ENCODE measurements at places on chromosomes 7 and 10.
A peak's percentile ranks its signal among the peaks of the same experiment; 100 is the strongest.

DNA sequence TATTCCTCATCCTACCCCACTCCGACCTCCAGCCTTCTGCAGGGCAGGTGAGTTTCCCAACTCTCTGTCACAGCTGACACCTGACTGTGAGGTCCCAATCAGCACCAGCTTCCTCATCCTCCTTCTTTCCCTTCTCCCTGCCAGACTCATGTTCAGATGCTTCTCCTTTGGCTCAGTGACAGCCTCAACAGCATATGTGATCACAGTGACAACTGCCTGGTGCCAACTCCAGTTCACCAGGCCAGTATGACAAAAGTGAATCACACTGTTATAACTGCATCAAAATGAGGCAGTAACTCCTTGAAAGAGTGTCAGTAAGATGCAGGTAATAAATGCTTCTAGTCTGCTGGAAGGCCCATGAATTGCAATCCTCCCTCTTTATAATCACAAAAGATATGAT is 46.8 kb upstream of the NFE2L3 start:
- no peak for DNase-seq

DNA sequence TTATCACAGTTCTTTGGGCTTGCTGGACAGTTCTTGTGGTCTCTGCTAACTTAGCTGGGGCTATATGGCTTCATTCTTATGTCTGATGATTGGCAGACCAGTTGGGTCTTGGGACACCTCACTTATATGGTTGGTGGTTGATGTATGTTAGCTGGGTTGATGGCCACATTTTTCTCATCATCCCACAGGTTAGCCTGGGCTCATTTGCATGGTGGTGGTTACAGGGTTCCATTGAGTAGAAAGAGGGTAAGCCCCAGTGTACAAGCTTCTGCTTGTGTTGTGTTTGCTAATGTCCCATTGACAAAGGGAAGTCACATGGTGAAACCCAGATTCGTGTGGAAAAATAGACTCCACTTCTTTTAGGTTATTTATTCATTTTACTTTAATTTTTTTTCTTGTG is 40.6 kb downstream of the TMEM60 start:
- no peak for DNase-seq

GRCh38 chr10:104317726-104318299 is 20.5 kb downstream of the ITPRIP start:
- DNase-seq: no peak

DNA sequence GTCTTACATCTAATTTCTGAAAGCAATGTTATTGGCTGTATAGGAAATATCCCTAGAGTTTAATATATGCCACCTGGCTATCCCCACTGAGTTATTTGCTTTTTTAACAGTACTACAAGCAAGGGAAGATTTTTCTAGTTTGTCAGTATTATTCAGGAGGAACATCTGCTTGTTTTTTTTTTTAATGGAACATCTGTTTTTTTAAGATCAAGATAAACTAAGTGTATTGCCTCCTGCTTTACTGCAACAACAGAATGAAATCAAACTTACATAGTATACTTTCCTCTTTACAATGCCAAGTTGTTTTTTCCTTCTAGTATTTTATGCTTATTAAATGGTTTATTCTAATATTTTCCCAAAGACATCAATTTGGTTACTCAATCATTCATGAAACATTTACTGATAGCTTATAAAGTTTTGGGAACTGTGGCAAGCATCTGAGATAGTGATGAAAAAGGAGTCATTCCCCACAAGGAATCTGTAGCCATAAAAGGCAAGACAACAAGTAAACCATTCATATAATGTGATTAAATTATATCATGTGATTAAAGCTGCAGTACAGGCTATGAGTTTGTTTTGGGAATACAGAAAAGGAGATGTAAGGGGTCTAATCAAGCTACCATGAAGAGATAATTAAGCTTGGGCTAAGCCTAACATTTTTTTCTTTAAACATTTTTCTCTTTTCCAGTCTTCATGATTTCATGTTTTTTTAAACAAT is 17.4 kb downstream of the MTPN start:
- no peak for DNase-seq

DNA sequence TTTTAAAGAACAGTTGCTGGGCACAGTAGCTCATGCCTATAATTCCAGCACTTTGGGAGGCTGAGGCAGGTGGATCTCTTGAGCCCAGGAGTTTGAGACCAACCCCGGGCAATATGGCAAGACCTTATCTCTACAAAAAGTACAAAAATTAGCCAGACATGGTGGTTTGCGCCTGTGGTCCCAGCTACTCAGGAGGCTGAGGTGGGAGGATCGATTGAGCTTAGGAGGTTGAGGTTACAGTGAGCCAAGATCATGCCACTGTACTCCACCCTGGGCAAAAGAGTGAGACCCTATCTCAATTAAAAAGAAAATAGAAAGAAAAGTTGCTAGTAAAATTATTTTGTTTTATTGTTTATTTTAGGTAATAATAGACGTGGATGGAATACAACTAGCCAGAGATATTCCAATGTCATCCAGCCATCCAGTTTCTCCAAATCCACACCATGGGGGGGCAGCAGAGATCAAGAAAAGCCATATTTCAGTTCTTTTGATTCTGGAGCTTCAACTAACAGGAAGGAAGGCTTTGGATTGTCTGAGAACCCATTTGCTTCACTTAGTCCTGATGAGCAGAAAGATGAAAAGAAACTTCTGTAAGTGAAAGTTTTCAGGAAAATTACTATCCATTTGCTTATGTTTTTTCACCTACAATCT is 3.0 kb downstream of the NUP42 start:
- DNase-seq: no peak

DNA sequence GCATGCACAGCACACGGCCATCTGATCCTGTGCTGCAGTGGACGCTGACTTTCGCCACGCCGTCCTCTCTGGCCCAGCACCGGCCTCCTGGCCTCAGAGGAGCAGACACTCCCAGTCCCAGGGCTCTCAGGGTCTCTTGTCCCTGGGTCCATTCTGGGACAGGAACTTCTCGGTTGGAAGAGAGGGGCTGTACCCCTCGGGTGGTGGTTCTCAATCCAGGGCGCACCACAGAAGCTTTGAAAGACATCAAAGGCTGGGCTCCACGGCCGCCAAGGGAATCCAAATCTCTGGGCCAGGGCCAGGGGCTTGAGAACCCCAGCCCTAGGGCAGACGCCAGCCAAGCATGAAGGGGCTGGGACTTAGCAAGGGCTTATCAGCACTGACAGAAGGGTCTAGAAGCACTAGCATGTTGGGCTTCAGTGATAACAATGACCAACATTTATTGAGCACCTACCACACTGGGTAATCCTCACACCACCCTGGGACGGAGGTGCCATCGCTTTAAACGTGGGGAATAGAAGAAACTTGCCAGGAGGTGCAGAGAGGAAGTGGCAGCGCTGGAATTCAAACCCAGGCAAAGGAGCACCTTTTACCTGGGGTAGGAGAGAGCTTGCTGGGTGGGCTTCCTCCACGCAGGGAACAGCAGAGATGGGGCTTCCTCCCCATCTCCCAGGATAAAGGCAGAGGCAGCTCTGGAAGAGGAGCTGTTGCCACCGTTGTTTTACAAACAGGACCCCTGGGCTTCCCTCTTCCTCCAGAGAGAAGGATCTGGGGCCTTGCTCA is 1.8 kb upstream of the PYROXD2 start:
- DNase-seq: no peak

- DNase-seq: peak; percentile 49
These were observed 734 bp downstream of the PTPN12 start for GRCh38 chr7:77537778-77538280.

DNA sequence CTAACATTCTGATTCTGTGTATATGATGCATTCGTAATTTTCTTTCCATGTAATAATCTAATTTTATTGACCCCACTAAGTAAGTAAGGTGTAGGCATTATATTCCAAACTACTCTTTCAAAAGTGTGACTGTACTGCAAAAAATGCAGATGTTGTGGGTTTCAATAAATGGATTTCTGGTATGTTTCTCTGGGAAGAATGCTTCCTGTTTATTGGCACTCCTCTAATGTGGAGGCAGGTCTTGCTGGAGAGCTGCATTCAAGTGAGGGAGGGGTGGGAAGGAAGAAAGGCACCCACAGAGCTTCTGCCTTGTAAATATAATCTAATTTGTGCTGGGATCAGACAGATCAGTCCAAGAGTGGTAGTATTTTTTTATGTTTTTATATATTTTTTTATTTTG is 23.9 kb downstream of the ST7 start:
- no peak for DNase-seq

GRCh38 chr10:45373003-45373575 is 927 bp upstream of the ALOX5 start:
- peak; percentile 38 for DNase-seq

DNA sequence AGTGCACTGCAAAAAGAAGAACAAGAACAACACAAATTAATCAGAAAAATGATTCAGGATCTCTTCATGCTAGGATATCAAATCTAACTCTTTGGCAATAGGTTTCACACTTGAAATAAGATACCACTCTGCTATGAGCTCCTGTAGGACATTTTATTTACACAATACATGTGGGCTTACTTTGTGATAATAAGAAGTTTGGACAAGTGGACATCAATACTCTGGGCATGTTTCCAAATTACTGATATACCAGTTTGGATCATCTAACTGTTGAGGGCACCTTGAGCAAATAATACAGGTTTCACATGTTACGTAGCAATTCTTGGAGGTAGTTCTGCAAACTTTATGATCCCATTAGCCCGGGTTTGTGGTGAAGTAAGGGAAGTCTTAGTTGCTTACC is 59.8 kb downstream of the CPVL start:
- no peak for DNase-seq

GRCh38 chr10:29865700-29866355 is 193.6 kb downstream of the JCAD start:
- no peak for DNase-seq

DNA sequence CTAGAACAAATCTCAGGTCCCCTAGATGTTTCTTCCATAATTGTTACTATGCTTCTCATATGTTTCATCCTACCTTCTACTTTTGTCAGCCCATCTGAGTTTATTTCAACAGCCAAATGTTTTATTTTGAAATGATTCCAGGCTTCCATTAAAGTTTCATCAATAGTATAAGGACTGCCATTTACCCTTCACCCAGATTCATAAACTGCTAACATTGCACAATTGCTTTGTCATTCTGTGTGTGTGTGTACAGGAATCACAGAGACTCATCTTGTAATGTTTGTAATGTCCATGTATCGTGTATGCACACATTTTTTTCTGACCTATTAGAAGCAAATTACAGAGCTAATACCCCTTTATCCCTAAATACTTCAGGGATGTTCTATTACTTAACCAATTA is 25.5 kb downstream of the MMRN2 start:
- no peak for DNase-seq

DNA sequence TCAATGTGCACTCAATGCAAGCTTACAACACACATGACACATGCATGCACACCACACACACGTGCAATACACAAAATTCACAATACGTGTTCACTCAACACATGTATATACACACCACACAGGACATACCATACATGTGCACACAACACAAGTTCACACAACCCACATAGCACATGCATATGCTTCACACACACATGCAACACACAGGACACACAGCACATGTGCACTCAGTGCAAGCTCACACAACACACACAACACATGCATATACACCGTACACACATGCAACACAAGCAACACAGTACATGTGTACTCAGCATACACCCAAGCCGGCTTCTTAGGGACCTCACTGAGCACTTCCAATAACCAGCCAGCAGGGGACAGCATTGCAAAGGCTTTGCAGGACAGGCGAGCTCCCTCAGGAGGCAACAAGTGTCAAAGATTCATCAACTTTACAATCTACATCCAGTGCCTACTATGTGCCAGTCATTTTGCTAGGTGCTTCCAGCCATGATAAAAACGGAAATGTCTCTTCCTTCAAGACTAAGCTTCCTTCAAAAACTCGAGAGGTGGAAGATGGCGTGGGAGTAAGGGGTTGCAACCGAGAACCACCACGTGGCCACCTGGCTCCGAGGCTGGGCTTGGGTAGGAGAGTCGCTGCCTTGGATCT is 61.1 kb downstream of the JCAD start:
- peak; percentile 84 for DNase-seq

DNA sequence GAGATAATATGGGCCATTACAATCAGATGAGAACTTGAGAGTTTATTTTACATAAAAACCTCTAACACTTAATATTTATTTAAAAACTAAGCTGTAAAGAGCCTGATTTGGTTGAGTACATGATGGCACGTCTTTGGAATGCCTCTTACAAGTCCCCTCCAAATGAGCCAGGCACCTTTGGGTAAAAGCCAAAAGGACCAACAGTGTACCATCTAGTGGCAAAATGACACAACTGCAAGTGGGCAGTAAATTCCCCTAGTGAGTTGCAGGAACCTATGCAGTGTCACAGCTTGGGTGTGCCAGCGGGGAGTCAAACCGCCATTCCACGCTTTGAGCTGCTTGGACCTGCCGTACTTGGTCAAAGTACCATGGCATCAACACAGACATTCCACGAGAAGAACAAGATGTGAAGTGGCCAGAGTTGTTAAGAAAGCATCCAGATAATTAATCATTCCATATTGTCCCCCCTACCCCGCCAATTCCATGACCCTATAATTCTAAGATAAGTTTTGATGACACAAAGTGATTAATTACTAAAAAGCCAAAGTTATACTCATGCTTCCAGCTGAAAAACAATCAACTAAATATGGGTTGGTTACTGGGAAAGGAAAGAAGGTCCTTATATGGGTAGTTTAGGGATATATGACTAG is 115.2 kb downstream of the SORBS1 start:
- DNase-seq: peak; percentile 33

- DNase-seq: no peak
These were observed 2.0 kb upstream of the PANK1 start for GRCh38 chr10:89646889-89647657.

- no peak for DNase-seq
These were observed 24.1 kb upstream of the SEMA3A start for GRCh38 chr7:84218681-84219080.

DNA sequence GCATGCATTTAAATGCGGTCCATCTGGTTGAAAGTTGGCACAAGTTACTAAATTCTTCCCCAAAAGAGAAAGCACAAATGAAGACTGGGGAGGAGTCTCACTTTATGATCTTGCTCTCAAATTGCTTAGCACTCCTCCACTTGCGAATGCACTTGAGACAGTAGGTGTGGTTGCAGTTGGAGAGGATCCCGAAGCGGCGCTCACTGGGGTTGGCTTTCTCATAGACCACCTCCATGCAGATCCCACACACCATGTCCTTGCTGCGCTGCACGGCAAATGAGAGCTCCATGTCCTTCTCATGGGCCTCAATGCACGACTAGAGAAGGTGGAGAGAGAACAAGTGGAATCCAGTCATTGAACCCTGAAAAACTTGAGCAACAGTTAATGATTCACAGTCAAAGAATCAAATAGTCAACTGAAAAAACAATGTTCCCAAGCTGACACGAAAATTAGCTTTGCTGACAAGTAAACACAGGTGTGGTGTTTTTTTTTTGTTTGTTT is 22.7 kb downstream of the MKRN1 start:
- DNase-seq: no peak

DNA sequence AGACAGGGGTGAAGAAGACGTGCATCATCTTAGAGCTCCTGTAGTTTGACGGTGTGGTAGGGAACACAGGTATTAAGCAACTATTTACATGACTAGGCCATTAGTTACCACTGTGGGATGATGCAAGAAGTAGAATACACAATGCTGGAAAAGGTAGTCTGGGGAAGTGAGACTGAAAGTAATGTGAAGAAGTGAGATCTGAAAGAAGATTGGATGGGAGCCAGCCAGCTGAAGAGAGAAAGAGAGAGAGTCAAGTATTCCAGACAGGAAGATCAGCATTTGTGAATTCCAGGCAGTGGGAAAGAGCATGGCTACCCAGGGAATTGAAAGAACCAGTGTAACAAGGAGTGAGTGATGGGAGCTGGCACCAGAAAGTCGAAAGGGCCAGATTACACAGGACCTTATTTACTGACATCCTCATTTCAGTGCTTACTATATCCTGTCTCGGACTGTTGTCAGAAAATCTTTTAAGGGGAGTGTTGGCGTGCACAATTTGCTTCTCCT is 4.0 kb upstream of the CFAP58 start:
- no peak for DNase-seq

GRCh38 chr10:75880031-75880775 is 448.8 kb downstream of the LRMDA start:
- DNase-seq: no peak
